ENCODE measurements at places on chromosomes 11 and 22. TPM values are rescaled to one million over a fixed set of nuclear protein-coding genes. Genes with fewer than 3 reads are reported as not detected.

The ANGPTL5 gene
- total RNA-seq, result not detected

The FOLH1 gene
- total RNA-seq, result not detected

The MOGAT2 gene
- total RNA-seq, result not detected

The SYT13 gene
- total RNA-seq, result not detected

The KCNJ11 gene
- total RNA-seq, result under 0.01 TPM

The HTR3A gene
- not detected for total RNA-seq

The CRYBB1 gene
- not detected for total RNA-seq

The ASRGL1 gene
- total RNA-seq, result not detected

The C11orf52 gene
- 8.1 TPM for total RNA-seq

The PDE2A gene
- 0.43 TPM for total RNA-seq

The SPON1 gene
- under 0.01 TPM for total RNA-seq

The GPHA2 gene
- total RNA-seq, result not detected

The SCARF2 gene
- total RNA-seq, result 10.2 TPM

The ST14 gene
- total RNA-seq, result 0.11 TPM

The NFRKB gene
- 22.0 TPM for total RNA-seq

The OR5T3 gene
- total RNA-seq, result not detected

The HOATZ gene
- not detected for total RNA-seq

The PARVG gene
- total RNA-seq, result under 0.01 TPM

The RASD2 gene
- total RNA-seq, result not detected

Data from placental epithelial cell (primary cell).